Osteoblast (primary cell): ENCODE measurements at places on chromosomes 1 and 21. TPM values are rescaled to one million over a fixed set of nuclear protein-coding genes. Genes with fewer than 3 reads are reported as not detected.

MAD2L2 gene
- 20.6 and 22.7 TPM in 2 replicates for total RNA-seq

LAX1 gene
- 0.29 TPM in 1 of 2 replicates, not detected in the other for total RNA-seq

LAMC1 gene
- 903 and 966 TPM in 2 replicates for total RNA-seq

DIO1 gene
- total RNA-seq, result not detected in 2 replicates

CNR2 gene
- not detected in 2 replicates for total RNA-seq
